8988T (cell line): ENCODE measurements at places on chromosomes 6 and 20.
A peak's percentile ranks its signal among the peaks of the same experiment; 100 is the strongest.

GRCh38 chr20:36340593-36340990, 34.5 kb downstream of the DLGAP4 start:
- DNase-seq = no peak

- DNase-seq = no peak
Measured at GRCh38 chr20:47790580-47790965, 5.3 kb upstream of the SULF2 start.

DNA sequence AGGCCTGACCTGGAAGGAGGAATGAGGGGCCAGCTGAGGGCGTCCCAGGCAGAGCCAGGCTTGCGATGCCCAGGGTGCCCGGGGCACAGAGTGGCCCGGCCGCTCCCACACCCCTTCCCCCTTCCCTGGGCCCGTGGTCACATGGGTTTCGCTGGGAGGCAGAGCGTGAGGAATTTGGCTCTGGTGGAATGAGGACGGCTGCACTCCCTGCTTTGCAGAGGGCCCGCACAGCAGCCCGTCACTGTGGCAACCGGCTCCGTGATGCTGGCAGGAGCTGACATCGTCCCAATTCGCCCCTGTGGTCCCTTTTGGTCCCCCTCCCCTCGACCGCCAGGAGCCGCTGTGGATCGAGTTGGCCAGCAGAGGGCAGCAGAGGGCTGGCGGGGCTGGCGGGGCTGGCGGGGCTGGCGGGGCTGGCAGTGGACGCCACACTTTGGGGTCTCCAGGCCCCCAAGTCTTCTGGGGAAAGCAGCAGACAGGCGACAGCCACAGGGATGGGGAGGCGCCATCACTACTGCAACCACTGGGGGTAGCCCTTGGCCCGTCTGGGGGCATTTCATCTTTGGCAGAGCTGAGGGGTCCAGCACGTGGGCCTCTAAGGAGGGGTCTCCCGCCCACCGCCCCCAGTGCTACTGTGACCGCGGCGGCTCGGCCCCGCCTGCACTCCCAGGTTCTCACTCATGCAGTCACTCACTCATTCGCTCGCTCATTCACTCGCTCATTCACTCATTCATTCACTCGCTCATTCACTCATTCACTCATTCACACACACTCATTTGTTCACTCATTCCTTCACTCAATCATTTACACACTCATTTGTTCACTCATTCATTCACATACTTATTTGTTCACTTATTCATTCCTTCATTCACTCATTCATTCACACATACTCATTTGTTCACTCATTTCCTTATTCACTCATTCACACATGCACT, 49.7 kb upstream of the BHLHE23 start:
- no peak for DNase-seq

GRCh38 chr6:157316871-157317814, 6.2 kb downstream of the TMEM242 start:
- DNase-seq = peak; percentile 39

DNA sequence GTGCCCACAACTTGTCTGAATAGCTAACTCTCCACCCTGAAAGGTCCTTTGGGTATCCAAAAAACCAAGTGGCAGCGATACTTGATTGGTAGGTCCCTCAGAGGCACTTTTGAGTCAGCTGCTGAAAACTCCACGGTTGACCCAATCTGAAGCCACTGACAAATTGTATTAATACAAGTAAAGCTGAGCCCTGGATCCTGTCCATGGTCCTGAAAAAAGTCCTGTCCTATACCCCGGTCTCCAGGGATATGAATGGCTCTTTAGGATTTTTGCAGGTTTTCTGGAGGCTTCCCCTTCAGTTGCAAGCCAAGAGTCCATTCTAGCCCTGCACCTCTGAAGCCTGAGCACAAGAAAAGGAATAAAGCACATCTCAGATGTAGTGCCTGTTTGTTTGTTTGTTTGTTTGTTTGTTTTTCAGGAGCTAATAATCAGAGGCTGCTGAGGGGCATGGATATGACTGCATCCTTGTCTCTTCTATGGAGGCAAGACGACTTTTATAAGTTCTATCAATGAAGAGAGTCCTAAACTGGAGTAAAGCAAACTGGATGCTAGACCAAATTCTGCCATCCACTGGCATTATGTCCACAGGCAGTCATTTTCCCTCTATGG, 1.7 kb upstream of the SLC12A5 start:
- DNase-seq = no peak

GRCh38 chr20:3407771-3408637, 535 bp upstream of the DNAAF9 start:
- DNase-seq = peak; percentile 90

DNA sequence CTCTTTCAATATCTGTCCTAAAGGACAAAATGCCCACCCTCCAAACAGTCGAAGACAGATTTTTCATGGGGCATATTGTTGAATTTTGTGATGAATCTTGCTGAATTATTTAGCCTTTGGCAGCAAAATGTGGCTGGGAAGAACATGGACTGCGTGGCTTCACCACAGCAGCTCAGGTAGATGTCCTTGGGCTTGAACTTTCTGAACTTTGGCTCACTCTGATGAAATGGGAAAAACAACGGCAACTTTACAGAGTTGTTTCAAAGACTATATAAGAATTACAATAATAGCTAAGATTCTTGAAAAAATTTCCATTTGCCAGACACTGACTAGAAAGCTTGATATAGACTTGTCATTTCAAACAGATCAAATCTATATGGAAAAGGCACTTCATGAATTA, 52.8 kb upstream of the IL20RA start:
- no peak for DNase-seq

GRCh38 chr6:102501615-102502014, 1108.1 kb downstream of the GRIK2 start:
- no peak for DNase-seq

GRCh38 chr6:136790411-136791295, 1.6 kb downstream of the MAP3K5 start:
- no peak for DNase-seq

DNA sequence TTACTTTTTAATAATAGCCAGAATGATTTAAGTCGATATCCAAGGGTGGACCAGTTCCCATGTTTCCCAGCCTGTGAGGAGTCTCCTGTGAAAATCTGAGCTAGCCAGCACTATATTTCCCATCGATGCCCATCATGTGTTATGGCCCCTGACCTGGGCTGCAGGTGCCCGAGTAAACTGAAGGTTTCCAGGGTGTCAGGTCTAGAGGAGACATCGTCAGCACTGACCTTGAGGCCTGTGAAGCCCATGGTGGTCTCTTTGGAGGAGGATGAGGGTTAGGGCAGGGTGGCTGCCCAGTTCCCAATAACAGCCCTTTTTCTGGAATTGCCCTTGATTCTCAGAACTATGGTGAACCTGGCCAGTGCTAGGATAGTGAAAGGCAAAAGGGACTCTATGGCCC, 63.0 kb upstream of the TOP1 start:
- DNase-seq = no peak

GRCh38 chr6:9404351-9405146, 969.2 kb upstream of the SLC35B3 start:
- no peak for DNase-seq

DNA sequence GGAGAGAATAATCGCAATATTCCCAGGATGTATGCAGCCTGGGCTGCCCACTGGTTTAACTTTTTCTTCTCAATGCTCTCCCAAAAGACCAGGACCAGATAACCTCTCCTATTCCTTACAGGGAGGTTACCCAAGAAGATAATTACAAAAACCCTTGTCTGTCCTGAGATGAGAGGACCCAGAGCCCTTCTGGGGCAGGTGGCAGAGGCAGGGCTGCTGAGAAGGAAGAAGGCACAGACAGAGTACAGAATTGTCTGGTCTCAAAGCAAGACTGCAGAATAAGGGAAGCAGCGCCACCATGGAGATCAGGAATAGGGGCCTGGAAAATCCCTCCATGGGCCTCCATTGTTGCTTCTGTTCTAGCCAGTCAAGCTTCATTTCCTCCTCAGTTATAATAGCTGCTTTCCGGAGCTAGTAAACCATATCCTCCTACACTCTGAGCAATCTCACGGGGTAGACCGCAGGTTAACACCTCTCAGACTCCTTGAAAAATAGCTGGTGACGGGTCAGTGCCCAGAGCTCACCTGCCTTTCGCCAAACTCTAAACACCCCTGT, 463 bp upstream of the HLA-DMB start:
- DNase-seq = no peak
